ENCODE measurements at places on chromosomes 1 and 21.

- H3K27ac ChIP-seq = no peak overlapping the region
- H3K36me3 ChIP-seq = no peaks in the 10 kb centered on the region
- H3K4me3 ChIP-seq = no peak overlapping the region
- no peak for DNase-seq
- H3K27me3 ChIP-seq = no peaks in the 10 kb centered on the region
Observed at GRCh38 chr1:119103764-119104163, 36.7 kb downstream of the WARS2 start.

DNA sequence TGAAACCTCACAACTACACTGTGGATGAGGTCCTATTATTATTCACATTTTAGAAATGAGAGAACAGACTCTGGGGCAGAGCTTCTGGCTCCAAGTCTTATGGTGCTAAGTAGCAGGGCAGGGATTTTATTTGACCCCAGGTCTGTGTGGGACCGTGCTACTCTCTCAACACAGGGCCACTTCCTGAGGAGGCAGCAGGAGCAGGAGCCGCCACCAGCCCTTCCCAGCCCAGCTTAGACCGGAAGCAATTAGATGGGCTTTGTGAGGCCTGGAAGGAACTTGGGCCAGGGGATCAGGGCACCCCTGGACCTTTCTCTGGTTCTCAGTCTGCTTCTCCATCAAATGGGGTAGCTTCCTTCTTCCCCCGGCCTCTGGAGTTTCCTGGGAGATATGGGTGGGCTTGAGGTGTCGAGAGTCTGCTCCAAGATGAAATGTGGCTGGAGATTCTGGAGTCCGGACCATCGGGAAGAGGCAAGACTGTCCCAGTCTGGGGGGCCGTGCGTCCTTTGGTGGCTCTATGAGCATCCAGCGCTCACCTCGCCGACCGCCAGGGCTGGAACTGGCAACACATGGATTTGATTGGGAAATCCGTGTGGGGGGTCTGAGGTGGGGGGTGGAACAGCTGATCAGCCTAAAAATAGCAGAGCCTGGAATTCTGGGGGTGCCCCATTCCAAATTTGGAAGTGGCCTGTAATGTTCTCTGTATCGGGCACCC is 136.8 kb downstream of the FOXD2 start:
- H3K4me1 ChIP-seq = peaks cover 14% of the 10 kb centered on the region
- no peaks in the 10 kb centered on the region for H3K36me3 ChIP-seq
- H3K27ac ChIP-seq = no peak overlapping the region
- no peaks in the 10 kb centered on the region for H3K27me3 ChIP-seq
- H3K4me3 ChIP-seq = no peak overlapping the region

GRCh38 chr1:237045278-237046016 is 3.5 kb downstream of the RYR2 start:
- no peaks in the 10 kb centered on the region for H3K36me3 ChIP-seq
- no peak overlapping the region for H3K4me3 ChIP-seq
- DNase-seq = no peak

GRCh38 chr21:35063428-35064172 is 14.5 kb upstream of the RUNX1 start:
- no peaks in the 10 kb centered on the region for H3K27me3 ChIP-seq
- no peak overlapping the region for H3K4me3 ChIP-seq
- no peak for DNase-seq
- H3K36me3 ChIP-seq = no peaks in the 10 kb centered on the region
- no peaks in the 10 kb centered on the region for H3K4me1 ChIP-seq
- H3K27ac ChIP-seq = no peak overlapping the region

DNA sequence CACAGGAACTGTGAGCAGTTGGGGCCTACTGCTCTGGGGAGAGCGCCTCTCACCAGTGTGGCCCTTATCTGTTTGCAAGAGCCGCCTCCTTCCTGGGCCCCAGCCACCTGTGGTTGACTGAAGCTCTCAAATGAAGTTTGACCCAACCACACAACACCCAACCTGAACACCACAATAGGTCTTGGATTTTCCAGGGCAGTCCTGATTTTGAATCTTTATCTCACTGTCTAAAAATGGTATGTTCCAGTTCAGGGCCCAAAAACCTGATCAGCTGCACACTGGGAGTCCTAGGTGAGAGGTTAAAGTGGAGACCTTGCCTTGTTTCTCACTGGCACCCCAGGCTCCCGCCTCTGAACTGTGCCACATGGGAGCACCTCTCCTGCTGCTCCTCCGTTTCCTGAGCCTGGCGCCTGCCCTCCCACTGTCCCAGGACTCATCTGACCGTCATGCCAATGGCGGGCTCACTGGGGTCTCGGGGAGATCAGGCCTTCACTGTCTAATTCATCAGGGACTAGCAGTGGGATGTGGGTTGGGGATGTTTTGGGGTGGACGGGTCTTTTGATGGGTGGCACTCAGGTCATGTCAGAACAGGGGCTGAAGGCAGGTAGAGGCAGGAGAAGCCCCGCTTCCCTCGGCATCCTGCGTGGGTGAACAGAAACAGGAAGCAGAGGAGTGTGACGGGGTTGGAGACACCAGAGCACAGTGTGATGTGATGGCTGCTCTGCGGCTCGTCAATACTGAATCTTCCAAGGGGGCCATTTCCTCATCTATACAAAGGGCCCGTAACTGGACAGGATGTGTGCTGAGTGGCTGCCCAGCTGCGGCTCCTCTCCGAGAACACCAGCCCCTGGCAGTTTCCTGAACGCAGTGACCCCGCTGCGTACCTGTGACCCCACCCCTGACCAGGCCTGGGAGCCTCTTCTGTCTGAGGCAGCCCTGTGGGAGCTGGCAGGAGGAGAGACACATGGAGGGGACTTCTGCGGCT is 59.6 kb upstream of the ITPKB start:
- H3K36me3 ChIP-seq = no peaks in the 10 kb centered on the region
- no peaks in the 10 kb centered on the region for H3K27me3 ChIP-seq
- no peaks in the 10 kb centered on the region for H3K4me1 ChIP-seq
- H3K4me3 ChIP-seq = no peak overlapping the region

DNA sequence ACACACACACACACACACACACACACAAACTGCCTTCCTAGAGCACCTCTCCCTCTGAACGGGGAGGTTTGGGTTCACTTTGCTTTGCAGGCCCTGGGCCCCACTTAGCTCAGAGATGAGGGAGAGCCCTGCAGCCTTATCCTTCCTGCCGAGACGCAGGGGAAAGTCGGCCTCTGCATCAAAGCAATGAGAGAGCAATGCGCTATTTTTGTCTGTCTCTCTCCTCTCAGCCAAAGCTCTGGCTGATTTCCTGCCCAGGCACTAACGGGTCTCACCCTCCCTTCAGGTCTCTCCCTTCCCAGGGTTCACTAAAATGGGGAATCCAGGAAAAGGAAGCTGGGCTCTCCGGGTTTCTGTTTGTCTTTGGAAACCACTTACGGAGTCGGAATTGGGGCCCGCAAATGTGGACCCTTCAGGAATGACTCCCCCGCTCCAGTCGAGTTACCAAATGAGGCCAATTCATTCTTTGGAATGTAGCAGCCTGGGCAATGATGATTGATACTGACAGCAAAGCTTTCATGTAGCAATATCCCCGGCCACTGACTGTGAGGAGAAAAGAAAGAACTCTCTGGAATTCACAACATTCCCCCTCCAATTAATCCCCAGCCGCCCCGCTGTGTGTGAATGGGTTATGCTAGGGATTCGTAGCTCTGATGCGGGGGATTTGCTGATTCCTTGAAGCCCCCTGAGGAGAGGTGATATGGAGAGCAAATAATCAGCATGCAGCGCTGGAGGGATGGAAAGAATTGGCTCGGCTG is 61.5 kb upstream of the WLS start:
- no peak for DNase-seq
- no peaks in the 10 kb centered on the region for H3K36me3 ChIP-seq
- peak overlapping the region; percentile 20 for H3K27ac ChIP-seq
- H3K4me3 ChIP-seq = no peak overlapping the region

DNA sequence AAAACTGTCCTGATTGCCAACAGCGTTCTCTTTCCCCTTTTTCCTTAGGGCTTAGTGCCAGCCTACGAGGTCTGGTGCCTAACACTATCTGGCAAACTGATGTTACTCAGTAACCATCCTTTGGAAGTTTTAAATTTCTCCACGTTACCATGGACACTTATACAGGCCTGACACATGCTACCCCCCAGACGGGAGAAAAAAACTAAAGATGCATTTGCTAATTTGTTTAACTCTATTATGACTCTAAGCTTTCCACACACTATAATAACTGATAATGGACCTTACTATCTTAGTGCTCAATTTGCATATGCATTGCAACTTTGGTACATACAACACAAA is 36.8 kb downstream of the CLCA1 start:
- no peak overlapping the region for H3K4me3 ChIP-seq
- no peaks in the 10 kb centered on the region for H3K27me3 ChIP-seq
- no peaks in the 10 kb centered on the region for H3K4me1 ChIP-seq
- DNase-seq = no peak
- no peak overlapping the region for H3K27ac ChIP-seq
- no peaks in the 10 kb centered on the region for H3K36me3 ChIP-seq

- no peak for DNase-seq
- peak overlapping the region; percentile 50 for H3K4me3 ChIP-seq
- H3K4me1 ChIP-seq = peaks cover 26% of the 10 kb centered on the region
- no peaks in the 10 kb centered on the region for H3K36me3 ChIP-seq
Observed at GRCh38 chr1:16072616-16073484, 601 bp downstream of the FAM131C start.

DNA sequence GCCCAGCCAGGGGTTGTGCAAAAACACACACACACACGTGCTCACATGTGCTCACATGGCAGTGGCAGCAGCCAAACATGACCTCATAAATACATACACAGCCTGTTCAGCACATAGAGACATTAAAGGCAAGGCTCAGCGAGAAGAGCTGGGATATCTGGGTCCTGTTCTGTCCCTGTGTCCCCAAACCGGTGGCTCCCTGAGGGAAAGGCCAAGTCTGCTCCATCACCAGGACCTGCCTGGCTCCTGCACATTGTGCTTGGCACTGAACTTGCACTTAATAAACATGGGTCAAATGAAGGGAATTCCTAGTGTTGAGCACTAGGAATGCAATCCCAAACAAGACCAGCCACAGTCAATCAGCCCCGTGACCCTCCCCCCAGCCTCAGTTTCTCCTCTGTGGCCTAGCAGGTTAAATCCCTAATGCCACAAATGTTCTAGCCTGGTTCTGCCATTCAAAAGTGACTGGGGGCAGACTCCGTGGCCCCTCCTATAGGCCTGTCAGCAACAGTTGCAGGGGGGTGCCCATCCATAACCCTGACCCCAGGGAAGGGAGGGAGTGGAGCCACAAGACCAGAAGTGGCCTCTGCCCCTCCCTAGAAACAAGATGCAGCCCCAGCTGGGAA is 160.9 kb upstream of the VAMP3 start:
- DNase-seq = peak; percentile 43
- H3K27ac ChIP-seq = no peak overlapping the region
- peaks cover 68% of the 10 kb centered on the region for H3K27me3 ChIP-seq
- H3K4me1 ChIP-seq = no peaks in the 10 kb centered on the region

DNA sequence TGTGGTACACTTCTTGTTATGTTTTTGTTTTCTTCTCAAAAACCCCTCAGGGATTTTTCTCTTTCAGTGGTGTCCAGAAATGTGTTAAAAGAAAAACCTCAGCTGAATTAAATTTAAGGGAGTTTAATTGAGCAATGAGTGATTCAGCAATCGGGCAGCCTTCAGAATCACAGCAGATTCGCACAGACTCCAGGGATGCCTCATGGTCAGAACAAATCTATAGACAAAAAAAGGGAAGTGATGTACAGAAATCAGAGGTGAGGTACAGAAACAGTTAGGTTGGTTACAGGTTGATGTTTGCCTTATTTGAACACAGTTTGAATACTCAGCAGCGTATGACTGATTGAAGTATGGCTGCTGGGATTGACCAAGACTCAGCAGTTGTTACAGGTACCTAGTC is 86.2 kb downstream of the TLR5 start:
- no peaks in the 10 kb centered on the region for H3K36me3 ChIP-seq
- no peak for DNase-seq
- H3K4me3 ChIP-seq = no peak overlapping the region
- H3K27ac ChIP-seq = no peak overlapping the region
- H3K4me1 ChIP-seq = no peaks in the 10 kb centered on the region

GRCh38 chr1:189708674-189709073 is 769.0 kb downstream of the BRINP3 start:
- no peak for DNase-seq
- H3K36me3 ChIP-seq = no peaks in the 10 kb centered on the region
- no peaks in the 10 kb centered on the region for H3K4me1 ChIP-seq
- H3K27me3 ChIP-seq = no peaks in the 10 kb centered on the region
- no peak overlapping the region for H3K27ac ChIP-seq
- no peak overlapping the region for H3K4me3 ChIP-seq

DNA sequence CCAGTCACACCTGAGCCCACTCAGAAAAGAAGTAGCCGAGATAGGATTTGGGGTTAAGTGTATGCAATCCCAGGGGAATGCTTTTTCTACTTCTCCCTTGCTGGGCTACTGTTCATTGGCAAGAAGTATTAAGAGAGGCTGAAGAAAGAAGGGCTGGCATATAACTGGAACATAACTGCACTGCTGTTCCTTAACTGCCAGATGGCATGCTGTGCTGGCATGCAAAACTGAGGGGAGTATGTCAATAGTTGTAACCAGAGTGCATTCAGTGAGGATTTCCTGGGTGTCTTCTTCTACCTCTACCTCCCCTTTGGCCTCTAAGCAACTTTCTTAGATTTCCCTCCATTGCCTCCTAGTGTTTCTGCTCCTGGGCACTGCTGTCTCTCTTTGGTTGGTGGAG is 66.4 kb downstream of the TNR start:
- no peaks in the 10 kb centered on the region for H3K4me1 ChIP-seq
- no peak overlapping the region for H3K4me3 ChIP-seq
- DNase-seq = no peak
- H3K27me3 ChIP-seq = no peaks in the 10 kb centered on the region
- H3K27ac ChIP-seq = no peak overlapping the region

DNA sequence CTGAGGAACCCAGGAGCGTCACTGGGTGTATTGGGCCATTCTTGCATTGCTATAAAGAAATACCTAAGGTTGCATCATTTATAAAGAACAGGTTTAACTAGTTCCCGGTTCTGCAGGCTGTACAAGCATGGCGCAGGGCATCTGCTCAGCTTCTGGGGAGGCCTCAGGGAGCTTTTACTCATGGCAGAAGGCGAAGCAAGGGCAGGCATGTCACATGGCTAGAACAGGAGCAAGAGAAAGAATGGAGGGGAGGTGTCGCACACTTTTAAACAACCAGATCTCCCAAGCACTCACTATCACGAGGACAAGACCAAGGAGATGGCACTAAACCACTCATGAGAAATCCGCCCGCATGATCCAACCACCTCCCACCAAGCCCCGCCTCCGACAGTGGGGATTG is 65.2 kb downstream of the PSMG1 start:
- no peak for DNase-seq
- no peaks in the 10 kb centered on the region for H3K36me3 ChIP-seq
- H3K4me1 ChIP-seq = no peaks in the 10 kb centered on the region
- H3K4me3 ChIP-seq = no peak overlapping the region
- no peak overlapping the region for H3K27ac ChIP-seq

GRCh38 chr1:204074274-204075138 is 1.6 kb downstream of the SOX13 start:
- peaks cover 2% of the 10 kb centered on the region for H3K4me1 ChIP-seq
- no peaks in the 10 kb centered on the region for H3K36me3 ChIP-seq
- DNase-seq = peak; percentile 61
- peak overlapping the region; percentile 77 for H3K4me3 ChIP-seq
- H3K27me3 ChIP-seq = no peaks in the 10 kb centered on the region
- H3K27ac ChIP-seq = peak overlapping the region; percentile 89

GRCh38 chr1:220341126-220341525 is 68.9 kb upstream of the RAB3GAP2 start:
- H3K4me1 ChIP-seq = no peaks in the 10 kb centered on the region
- no peak overlapping the region for H3K27ac ChIP-seq
